ENCODE measurements at places on chromosomes 3 and 15.

DNA sequence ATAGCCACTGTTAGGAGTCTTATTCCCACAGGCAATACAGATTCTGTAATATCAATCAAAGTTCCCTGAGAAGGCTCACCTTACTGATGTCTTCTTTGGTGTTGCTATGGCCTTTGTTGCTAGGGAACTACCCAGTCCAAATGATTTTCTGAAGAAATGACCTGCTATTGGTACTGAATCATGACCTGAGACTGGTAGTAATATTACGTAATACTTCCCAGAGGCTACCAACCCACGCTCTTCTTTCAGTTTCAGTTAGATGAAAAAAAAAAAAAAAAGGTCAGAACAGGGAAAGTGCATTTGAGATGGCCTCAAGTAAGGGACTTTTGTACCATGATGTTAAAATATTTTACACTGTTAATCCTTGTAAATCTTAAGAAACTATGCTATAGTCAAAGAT is 1092.5 kb upstream of the EPHA6 start:
- DNase-seq, result no peak

DNA sequence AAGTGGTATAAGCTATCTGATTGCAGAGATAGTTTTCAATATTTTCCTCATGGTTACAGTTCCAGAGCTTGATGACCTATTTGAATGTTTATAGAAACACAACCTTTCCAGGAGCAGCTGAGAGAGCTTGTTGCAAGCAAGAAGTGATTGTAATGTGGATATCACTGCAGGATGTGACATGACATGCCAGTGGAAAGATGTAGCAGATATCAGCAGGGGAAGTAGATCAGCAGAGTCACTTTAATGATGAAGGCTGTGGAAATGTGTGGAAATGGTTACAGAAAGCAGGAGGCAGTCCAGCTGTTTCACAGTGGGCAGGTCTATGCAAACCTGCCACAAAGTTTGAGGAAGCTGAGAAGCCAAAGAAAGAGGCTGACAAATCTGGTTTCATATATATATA is 21.0 kb downstream of the TMEM158 start:
- no peak for DNase-seq

- no peak for DNase-seq
These were observed 658.0 kb upstream of the GOLIM4 start for GRCh38 chr3:168753724-168754123.

- no peak for DNase-seq
These were observed 40.8 kb upstream of the ST3GAL6 start for GRCh38 chr3:98722389-98722788.

- no peak for DNase-seq
These were observed 2.8 kb downstream of the TMEM115 start for GRCh38 chr3:50356553-50356952.

GRCh38 chr3:72255191-72255590 is 470.2 kb upstream of the PROK2 start:
- DNase-seq, result no peak

DNA sequence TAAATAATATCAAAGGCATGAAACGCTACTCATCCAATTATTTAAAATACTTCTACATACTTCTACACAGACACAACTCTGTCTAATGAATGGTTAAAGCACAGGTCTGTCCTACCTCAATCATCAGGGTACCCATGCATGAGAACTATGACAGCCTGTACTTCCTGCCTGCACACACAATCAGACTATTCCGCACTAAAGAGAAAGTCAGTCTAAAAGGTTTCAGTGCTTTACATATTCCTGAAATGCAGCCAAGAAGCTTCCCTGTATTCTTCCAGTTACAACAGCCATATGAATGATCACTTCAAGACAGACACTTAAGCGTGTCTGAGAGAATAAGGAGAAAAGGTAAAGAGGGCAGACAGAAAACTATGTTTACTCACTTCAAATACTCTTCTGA is 58.8 kb downstream of the TUBGCP4 start:
- DNase-seq, result no peak

- no peak for DNase-seq
These were observed 2.7 kb upstream of the LIPH start for GRCh38 chr3:185555101-185555501.
